Retinal pigment epithelial cell (primary cell): ENCODE measurements at places on chromosomes 1 and 21.

GRCh38 chr1:16020325-16020724 lies 1.5 kb upstream of the CLCNKA start:
- DNase-seq, result no peak

DNA sequence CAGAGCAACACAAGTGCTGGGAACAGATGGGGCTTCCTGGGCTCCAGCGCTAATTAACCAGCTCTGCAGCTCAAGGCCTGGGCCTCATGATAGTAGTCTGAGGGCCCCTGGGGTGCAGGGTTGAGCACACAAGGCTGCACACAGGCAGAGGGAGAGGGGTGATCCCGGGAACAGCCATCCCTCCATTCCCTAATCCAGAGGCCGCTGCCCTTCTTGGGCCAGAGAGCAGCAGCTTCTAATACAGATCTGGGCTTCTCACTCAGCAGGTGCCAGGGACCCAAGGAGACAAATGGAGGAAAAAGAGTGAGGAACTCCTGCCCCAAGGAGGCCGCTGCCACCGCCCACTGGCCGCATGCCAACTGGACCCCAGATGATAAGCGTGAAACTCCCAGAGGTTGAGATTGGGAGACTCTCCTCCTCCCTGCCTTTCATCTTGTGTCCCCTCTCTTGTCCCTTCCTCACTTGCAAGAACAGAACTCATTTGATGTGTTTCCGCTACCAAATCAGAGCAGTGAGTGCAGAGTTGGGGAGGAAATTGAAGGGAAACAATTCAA lies 58.0 kb upstream of the IFNAR2 start:
- no peak for DNase-seq

DNA sequence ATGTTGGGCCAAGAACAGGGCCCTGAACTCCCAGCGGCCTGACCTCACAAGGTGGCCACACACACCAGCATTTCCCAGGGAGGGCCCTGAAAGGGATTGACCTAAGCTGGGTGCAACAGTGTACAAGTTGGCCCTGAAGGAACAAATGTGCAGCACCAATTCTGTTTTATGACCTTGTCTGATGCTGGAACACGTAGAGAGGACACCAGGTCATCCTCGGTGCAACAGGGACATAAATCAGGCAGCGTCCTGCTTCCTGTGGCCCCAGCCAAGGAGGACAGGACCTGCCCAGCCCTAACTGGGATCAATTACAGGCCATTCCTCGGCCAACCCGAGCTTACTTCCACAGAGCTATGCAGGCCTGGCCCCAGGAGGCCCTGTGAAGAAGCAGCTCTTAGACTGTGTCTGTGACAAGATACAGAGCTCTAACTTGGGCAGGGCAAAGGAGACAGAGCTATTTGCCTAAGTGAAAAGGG lies 12.8 kb upstream of the PHC2 start:
- DNase-seq, result no peak

DNA sequence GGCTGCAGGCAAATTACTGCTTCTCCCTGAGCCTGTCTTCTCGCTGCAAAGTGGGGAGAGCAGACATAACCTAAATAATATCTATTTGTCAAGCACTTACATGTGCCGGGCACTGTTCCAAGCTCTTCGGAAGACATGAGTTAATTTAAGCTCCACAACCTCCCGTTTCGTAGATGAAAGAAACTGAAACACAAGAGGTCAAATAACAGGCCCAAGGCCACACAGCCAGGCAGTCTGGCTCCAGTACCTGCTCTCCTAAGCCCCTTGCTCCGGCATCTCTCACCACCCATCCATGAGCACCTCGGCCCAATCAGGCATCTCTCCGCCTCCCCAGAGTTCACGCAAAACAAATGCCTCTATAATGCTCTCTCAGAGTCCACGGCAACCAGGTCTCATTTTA lies 65.4 kb downstream of the TAS1R2 start:
- no peak for DNase-seq

- peak; percentile 27 for DNase-seq
These were observed 600 bp downstream of the CLK2 start for GRCh38 chr1:155272466-155273342.

DNA sequence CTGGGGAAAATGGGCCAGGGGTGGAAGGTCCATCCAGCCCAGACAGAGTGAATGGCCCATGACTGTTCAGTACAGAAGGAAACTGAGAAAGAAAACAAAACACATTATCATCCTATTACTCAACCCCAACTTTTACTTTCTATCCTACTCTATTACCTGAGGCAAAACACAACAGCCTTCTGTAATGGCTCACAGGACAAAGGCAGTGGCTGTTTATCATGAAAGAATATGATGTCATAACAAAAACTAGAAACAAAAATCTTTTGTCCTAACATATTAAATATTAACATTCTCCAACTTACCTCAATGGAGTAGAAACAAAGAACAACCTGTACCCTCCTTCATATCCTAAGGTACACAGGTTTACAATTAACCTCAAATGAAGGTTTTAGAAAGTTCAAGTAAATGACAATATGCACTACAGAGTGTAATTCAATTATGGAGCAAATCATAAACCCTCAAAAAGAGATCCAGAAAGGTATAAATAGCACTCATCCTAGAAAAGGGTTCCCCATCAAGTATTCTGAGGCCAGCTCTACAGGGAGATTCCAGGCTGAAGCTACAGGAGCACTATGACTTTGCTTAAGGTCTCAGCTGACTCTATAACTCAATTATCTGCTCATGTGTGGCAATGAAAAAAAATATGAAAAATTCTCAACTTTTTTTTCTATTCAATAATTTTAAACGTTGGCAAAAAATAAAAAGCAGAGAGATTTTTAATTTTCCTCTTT lies 15.1 kb downstream of the ELK4 start:
- no peak for DNase-seq
